ENCODE measurements at places on chromosomes 5 and 9.

- no peak for DNase-seq
Observed at GRCh38 chr5:169161022-169161680, 139.8 kb downstream of the SLIT3 start.

DNA sequence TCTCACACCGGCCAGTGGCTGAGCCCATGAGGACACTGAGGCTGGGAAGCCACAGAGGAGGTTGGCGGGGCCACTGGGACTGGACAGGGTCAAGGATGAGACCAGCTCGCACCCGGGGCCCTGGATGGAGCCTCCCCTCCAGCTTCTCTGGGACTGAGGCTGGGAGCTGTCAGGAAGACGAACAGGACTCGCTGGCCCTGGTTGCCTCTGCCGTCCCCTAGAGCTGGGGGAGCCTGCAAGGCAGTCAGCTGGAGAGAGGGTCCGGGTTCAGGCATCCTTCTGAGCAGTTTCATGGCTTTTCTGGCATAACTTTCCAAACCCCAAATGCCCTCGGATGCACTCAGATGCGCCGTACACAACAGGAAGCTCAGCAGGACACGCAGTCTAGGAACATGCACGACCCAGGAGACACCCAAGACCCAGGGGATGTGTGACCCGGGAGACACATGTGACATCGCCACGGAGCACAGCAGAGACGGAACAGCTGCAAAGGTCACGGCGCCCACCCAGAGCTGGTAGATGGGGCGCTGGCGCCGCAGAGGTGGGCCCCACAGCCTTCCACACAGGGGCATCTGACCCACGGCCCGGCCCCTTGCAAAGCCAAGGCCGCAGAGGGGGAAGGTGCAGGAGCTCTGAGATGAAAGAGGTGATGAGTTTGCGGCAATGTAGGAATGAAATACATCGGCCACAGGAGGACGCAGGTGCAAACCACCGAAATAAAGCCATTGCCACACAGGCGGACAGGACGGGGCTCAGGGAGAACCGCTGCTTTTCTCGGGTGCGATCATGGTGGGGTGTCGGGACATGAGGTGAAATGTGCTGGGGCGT, 17.1 kb downstream of the TPPP start:
- DNase-seq: no peak

DNA sequence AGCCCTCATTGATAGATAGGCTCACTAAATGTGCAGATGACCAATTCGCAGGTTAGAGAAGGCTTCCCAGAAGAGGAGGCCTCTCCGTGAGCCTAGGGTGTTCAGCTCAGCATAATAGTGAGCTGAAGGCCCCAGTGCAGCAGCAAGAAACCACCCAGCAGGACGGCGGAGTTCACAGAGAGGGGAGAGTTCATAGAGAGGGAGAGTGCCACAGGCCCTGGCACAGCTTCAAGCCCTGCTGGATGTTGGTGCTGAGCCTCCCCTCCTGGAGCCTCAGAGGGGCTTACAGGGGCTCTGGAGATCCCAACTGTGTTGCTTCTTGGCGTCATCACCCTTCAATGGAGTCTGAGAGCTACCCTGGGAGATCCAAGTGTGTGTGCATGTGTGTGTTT, 2.1 kb downstream of the SLC22A5 start:
- DNase-seq: no peak

DNA sequence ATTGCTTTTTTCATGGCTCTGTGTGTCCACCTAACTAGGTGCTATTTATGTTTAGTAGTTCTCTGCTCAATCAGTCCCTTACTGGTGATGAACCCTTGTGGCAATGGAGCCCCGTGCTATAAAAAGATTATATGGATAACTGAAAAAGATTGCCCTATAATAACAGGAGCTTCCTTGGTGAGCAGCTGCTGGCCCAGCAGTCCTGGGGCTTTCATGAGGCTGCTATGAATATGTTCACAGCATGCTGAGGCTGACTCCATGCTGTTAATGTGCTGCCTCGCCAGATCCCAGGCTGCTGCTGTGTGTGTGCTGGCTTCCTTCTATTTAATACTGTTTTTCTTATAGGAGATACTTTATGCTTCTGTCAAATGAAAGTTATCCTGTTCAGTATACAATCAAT, 357.5 kb downstream of the TAF11L14 start:
- no peak for DNase-seq
